ENCODE measurements at places on chromosomes 3 and 15.

DNA sequence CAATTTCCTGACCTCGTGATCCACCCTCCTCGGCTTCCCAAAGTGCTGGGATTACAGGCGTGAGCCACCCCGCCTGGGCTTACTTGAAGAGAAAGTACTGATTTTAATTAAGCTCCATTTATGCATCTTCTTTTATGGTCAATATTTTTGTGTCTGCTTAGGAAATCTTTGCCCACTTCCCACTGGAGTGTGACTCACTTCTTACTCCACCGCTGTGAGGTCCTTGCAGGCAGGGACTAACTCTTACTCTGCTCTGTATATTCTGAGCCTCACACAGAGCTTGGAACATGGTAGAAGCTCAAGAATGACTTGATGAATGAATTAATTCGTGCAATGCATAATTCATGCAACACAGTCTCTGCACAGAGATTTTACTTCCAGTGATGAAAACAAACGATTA lies 2.9 kb upstream of the TM4SF19 start:
- DNase-seq = no peak

DNA sequence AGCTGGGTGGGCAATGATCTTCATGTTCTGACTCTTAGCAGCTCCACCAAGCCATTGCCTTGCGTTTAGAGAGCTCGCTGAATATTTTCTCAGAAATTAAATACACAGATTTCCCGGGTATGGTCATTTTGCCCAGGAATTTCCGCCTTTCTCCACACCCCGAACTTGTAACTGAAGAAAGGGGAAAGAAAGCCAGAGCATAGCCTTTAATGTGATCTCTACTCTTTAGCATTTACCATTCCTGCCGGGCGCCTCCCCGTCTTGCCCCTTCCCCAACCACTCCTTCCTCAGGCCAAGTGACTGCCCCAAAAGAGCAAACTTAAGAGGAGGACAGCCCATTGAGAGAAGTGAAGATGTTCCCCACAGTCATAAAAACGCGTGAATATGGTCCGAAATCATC lies 53.1 kb downstream of the LMCD1 start:
- no peak for DNase-seq

- no peak for DNase-seq
These were observed 346.4 kb upstream of the KCNMB2 start for GRCh38 chr3:178189854-178190253.

GRCh38 chr3:188584958-188585689 lies 431.2 kb downstream of the LPP start:
- DNase-seq = no peak

DNA sequence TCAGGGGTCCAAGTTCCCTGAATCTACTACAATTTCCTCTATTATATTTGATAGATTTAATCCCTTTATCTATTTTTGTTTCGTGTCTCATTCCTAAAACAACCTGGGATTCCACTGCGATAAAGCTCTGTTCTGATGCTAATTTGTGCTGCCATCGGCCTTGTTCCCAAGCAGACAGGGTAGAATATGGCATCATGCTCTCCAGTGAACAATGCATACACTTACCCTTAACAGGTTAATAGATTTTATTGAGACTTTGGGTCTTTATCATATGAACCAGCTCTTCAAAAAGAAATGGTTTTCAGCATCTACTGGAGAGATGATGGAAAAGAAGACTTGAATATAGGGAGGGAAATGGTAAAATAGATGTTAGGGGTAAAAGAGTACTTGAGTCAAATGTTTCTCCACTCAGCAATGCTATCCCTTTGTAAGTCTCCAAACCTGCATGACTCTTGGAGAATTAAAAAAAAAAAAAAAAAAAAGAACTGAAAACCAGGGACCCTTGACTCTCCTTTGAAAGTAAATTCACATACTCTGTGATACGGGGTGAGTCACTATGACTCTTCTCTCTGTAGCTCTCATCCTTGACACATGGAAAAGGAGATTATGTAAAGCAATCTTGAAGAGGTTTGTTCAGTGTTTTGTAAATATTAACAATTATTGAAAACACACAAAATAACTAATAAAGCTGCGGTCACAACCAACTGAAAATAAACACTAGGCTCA lies 268.8 kb downstream of the ZBTB20 start:
- no peak for DNase-seq

DNA sequence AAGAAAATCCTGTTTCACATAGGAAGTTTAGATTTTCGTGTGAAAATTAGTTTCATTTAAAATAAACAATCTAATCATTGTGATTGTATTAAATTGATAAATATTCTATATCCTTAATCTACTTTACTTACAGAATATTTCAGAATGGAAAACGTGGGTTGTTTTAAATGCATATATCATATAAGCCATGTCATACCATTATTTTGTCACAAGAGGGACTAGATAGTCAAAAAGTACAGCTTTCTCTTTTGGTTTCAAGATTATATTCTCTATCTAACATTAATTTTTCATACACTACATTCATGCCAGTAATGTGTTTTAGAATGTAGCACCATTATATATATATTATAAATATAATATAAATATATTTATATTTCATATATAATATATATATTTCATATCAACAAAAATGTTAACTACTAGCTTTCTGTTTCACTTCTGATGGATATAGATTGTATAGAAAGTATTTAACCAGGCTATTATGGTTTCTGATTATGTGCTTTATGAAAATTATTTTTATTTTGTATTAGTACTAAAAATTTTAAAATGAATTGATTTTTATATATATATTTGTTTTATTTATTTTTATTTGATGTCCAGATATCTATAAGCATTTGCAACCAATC lies 45.3 kb downstream of the OSTN start:
- no peak for DNase-seq

GRCh38 chr3:136281966-136282520 lies 31.9 kb downstream of the PCCB start:
- DNase-seq = no peak

- no peak for DNase-seq
These were observed 211.0 kb downstream of the GABRB3 start for GRCh38 chr15:26561896-26562295.

- no peak for DNase-seq
These were observed 35.5 kb downstream of the UBE2E2 start for GRCh38 chr3:23238578-23238977.

DNA sequence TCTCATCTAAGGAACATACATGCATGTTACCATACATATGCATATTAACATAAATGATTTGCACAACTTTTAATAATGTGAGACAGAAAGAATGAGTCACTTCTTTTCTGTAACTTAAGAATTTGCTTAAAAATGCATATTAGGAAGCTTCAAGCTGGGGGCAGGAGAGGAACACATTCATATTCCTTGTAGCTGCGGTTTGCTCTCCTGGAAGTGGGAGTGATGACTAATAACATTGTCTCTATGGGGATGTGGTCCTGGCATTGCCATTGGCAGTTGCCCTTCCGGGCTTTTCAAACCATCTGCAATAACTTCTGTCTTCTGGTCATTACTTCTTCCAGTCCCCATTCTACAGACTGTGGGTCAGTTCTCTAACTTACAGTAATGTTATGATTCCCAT lies 15.6 kb downstream of the CHST2 start:
- no peak for DNase-seq

DNA sequence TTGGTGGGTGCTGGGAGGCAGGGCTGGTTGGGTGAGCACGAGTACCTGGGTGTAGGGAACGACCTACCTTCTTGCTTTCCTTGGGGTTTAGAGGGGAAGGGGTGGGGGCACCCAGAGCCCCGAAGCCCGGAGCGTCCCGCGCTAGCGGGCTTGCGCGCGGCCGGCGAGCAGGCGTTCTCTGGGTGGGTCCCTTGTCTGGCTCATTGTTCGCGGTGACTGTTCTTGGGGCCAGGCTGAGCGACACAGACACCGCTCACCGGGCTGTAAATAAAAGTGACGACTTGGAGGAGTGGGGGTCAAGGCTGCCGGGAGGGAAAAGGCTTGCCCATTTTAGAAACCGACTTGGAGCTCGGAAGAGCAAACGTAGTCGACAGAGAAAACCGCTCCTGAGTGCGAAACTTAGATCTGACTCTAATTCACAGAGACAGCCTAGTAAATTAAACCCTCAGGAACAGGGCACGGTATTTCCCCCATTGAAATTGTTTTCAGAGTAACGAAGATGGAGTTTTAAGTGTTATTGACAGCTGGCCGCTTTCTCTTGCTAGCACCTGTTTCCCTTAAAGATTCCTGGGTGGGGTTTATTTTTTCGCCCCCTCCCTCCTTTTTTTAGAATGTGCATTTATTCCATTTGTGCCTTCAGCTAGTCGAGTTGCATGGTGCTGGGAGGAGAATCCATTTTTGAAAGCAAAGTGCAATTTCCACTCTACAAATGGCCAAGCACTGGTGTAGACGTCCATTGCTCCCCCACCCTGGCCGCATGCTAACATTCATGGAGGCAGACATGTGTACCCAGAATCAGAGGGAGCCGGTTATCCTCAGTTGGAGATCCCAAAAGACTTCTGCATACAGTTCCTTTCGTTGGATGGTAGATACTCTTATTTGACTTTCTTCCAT lies 532.1 kb upstream of the SEMA6D start:
- DNase-seq = no peak

- no peak for DNase-seq
These were observed 55.4 kb downstream of the PSMD6 start for GRCh38 chr3:63967675-63968611.

GRCh38 chr15:64251121-64251520 lies 88.3 kb upstream of the PPIB start:
- DNase-seq = no peak

GRCh38 chr3:183435661-183436060 lies 7.2 kb upstream of the MCF2L2 start:
- no peak for DNase-seq

DNA sequence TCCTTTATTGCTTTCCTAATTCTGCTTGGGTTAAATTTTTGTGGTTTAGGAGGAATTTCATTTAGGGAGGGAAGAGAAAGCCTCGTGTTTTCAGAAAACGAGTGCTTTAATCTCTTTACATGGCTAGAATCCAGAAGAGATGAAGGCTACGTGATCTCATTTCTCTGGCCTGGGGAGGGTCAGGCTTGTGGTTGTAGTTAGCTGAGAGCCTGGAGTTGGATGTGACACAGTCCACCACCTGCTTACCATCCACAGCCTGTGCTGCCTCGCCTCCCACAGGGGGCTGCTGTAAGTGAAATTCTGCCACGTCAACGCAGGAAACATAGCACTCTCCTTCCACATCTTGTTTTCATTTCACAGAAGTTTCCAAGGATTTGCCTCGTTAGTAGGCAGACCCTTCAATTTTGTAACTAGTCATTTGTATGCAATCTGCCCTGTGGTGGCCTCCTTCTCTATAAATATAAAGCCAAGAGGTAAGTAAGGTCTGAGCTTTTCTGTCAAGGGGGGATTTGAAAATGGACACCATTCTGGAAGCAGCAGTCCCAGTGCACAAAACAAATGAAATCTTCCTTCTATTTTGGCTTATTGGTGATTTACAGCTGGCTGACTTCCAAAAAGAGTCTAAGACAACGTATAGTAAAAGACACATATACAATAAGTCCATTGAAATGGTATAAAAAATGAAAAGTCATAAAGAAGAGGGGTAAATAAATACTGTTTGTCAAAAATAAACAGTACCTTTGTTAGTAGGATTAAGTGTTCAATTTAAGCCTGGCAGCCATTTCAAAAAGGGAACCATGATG lies 3.4 kb downstream of the GXYLT2 start:
- no peak for DNase-seq

DNA sequence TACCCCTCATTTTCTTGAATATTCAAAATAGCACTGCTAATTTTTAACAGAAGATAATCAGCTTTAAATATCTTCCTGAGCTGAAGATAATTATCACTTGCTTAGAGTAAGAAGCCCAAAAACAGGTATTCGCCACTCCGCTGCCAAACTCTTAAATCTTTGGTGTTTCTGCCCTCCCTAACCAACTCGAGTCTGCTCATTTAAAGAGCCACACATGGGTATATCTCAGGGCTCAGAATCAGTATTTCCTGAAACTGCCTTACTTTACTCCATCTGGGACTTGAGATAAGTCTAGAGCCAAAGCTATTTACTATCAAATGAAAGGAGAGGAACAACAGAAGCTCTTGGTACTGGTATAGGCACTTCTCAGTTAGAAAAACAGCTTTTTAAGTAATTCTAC lies 10.8 kb downstream of the PDCD10 start:
- DNase-seq = no peak

- DNase-seq = no peak
These were observed 114.7 kb downstream of the ETFA start for GRCh38 chr15:76196269-76197231.

DNA sequence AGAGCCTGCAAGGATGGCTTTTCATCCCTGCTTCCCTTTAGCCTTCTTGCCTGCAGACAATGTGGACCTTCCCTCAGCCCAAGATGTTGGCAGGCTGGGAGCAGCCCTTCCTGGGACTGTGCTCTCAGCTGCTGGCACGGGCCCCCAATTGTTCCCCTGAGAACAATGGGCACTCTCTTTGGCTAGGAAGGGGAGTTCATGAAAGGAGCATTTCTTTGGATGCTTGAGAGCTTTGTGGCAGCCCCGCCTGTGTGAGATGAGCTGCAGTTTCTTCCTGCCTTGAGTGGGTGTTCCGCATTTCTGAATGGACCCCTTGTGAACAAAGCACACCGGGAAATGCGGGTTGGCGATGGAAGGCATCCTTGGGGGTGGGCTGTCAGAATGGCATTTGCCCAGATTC lies 35.0 kb upstream of the BSN start:
- DNase-seq = no peak

GRCh38 chr3:187288131-187288854 lies 3.2 kb downstream of the MASP1 start:
- no peak for DNase-seq

DNA sequence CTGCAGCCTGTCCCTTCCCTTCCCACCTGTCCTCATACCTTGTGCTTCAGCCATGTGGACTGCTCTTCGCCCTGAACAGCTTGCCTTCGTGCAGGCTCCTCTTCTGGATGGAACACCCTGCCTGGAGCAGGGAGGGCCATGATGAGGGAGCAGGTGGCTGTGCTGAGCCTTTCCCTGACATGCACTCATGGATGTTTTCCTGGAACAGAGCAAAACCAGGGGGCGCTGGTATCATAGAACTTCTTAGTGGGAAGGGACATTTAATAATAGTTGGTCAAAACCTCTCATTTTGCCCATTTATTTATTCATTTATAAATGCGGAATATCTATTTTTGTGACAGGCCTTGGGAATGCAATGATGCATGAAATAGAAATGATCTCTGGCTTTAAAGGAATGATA lies 149.3 kb downstream of the CACNA1D start:
- no peak for DNase-seq

DNA sequence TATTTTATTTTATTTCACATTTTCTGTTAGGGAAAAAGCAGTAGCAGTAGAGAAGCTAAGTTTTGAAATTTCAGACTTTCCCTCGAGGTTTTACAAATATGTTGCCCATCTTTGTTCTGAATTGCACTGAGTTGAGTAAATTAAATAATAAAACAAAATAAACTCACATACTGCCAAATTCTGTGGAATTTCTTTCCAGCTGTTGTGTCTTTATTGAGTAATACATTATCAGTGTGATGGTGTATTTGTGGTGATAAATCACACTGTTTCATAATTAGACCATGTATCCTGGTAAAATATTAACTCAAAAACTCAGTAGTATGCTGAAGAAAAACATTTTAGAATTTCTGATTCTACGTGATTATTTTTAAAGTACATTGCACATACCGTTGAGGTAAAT lies 592.1 kb downstream of the SI start:
- no peak for DNase-seq

- DNase-seq = no peak
These were observed 62.7 kb downstream of the CPNE4 start for GRCh38 chr3:131972091-131972490.

GRCh38 chr3:134885877-134886621 lies 91.0 kb downstream of the EPHB1 start:
- DNase-seq = no peak

Data from stimulated activated CD8-positive, alpha-beta memory T cell treated with anti-CD3 and anti-CD28 coated beads, Interleukin-7, amount 100 ng/mL, for 1 hour (primary cell).